ENCODE measurements at places on chromosomes 3 and 15. TPM values are rescaled to one million over a fixed set of nuclear protein-coding genes. Genes with fewer than 3 reads are reported as not detected.

DNA sequence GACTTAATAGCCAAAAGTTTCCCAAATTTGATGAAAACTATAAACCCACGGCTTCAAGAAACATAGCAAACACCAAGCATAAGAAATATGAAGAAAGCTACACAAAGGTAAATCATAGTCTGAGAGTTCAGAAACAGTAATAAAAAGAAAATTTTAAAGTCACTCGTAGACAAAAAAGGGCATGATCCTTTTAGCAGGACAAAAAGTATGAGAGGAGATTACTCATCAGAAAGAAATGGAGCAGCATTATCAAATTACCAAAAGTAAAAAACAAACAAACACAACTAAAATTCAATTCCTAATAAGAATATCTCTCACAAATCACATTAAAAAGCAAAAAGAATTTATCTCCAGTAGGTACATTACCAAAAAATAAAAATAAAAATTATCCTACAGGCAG lies 279.4 kb upstream of the UBE2E2 start:
- H3K27ac ChIP-seq, result no peak overlapping the region
- no peaks in the 10 kb centered on the region for H3K27me3 ChIP-seq
- DNase-seq, result no peak

DNA sequence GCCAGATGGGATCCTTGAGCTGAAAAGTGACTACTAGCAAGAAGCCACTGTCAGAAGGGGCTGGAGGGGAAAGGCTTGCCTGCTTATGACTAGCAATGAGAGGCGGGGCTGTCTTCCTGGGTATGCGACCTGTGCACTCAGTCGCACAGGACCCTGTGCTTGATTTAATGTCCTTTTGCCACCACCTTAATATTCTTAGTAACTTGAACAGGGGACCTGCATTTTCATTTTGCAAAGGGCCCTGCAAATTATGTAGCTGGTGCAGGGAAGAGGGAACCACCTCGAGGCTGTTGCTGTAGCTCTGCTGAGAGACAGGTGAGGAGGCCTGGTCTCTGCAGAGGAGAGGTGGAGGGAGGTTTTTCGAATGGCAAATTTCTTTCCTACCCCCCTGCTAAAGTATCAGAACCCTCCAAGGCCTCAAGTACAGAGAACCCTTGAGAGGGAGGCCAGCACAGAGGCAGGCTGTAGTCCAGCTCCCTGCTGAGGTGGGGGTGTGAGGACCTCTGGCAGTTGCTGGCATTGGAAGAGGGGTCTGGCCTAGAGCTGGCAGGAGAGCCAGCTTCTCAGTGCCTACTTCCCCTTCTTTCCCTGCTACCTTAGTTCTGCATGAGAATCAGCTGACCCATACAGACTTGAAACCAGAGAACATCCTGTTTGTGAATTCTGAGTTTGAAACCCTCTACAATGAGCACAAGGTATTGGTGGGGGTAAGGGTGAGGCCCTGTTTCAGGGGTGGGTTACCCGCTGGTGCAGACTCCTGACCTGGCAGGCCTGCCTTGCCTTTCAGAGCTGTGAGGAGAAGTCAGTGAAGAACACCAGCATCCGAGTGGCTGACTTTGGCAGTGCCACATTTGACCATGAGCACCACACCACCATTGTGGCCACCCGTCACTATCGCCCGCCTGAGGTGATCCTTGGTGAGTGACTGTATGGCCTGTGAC lies 11.4 kb downstream of the CLK3 start:
- no peaks in the 10 kb centered on the region for H3K27me3 ChIP-seq
- H3K4me1 ChIP-seq, result no peaks in the 10 kb centered on the region
- DNase-seq, result no peak
- peaks cover 12% of the 10 kb centered on the region for H3K36me3 ChIP-seq
- no peak overlapping the region for H3K4me3 ChIP-seq
- H3K27ac ChIP-seq, result no peak overlapping the region

DNA sequence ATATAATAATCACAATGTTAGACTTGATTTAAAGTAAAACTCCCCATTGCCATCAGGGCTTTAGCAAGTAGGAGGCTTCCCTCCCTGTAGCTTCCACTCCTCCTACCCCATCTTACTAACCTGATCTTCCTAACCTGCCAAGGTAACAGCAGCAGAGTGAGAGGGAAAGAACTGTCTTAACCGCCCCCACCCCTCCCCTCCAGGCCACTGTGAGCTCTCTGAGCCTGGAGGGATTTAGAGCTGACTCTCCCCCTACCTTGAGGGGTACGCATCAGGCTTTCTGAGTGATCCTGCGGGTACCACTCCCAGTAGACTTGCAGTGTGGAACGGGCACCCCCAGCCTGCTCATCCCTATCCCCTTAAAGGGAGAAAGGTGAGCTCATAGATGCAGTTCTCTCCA lies 11.4 kb upstream of the PRSS50 start:
- DNase-seq, result no peak
- no peaks in the 10 kb centered on the region for H3K36me3 ChIP-seq
- H3K27me3 ChIP-seq, result no peaks in the 10 kb centered on the region
- no peaks in the 10 kb centered on the region for H3K4me1 ChIP-seq
- H3K27ac ChIP-seq, result no peak overlapping the region

DNA sequence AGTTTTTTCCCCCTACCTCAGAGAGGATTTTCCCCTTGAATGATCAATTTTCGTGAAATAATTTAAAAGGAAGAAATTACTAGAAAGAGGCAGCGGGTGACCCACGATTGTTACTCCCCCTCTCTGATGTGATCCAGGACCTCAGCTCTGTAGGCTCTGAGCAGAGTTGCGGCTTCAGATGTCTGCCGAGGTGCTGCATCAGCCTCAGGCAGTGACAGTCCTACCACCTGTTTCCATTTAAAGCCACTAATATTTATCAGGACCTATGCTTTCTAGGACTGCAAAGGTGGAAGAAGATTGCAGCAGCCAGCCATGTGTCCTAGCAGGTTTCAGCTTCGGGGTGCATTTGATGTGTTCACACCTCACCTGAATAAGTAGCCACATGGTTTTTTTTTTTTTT lies 294.8 kb upstream of the C2CD4B start:
- no peak overlapping the region for H3K4me3 ChIP-seq
- no peak overlapping the region for H3K27ac ChIP-seq
- H3K36me3 ChIP-seq, result no peaks in the 10 kb centered on the region
- H3K27me3 ChIP-seq, result no peaks in the 10 kb centered on the region

DNA sequence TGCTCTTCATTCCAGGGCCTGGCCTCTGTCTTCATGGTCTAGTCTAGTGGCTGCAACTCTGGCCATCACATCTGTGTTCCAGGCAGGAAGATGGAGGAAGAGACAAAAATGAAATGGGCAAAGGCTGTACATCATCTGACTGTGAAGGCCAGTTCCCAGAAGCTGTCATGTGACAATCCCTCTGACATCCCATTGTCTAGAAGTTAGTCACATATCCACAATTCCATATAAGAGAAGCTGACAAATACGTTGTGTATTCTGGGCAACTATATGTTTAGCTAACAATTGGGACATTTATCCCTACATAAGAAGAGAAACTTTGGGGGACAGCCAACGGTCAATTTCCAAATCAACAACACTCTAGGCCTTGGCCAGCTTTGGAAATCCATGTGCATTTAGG lies 34.5 kb upstream of the C3orf70 start:
- DNase-seq, result no peak
- H3K4me1 ChIP-seq, result no peaks in the 10 kb centered on the region
- H3K27ac ChIP-seq, result no peak overlapping the region
- no peaks in the 10 kb centered on the region for H3K27me3 ChIP-seq

DNA sequence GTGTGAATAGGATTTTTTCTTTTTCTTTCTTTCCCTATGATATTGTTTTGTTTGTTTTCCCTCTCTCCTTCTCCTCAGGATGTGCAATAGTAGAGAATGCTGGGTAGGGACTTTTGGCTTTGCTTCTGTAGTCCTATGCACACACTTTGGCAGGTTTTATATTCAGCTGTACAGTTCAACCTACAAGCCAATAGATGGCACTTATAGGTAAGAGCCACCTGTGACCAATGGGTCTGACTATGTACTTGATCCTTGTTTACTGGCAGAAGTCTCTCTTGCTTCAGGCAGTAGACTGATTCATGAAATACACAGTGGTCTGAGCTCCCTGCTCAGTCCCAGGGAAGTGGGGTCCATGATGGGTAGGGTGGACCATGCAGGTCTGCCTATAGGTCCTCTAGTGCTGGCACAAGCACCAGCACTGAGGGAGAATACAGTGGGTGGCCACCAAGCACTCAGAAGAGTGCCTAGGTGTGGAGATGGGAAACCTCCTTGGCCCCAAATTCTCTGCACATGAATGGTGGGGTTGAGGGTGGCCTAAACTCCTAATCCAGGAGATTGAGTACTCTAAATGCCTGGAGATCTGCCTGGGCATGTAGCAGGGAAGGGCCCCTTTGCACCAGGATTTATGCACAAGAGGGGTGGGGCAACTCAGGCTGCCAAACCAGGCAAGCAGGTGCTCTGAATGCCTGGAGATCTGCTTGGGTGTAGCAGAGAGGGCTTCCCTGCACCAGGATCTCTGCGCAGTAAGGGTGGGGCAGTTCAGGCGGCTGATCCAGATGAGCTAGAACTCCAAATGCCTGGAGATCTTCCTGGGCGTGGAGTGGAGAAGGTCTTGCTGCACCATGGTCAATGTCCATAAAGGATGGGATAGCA lies 176.1 kb downstream of the DOCK3 start:
- DNase-seq, result no peak
- H3K36me3 ChIP-seq, result no peaks in the 10 kb centered on the region
- H3K27me3 ChIP-seq, result no peaks in the 10 kb centered on the region
- no peak overlapping the region for H3K27ac ChIP-seq
- no peak overlapping the region for H3K4me3 ChIP-seq

GRCh38 chr15:64426845-64427465 lies 33.4 kb upstream of the ZNF609 start:
- no peaks in the 10 kb centered on the region for H3K27me3 ChIP-seq
- DNase-seq, result peak; percentile 18
- H3K36me3 ChIP-seq, result no peaks in the 10 kb centered on the region
- no peak overlapping the region for H3K4me3 ChIP-seq
- H3K4me1 ChIP-seq, result peaks cover 5% of the 10 kb centered on the region

DNA sequence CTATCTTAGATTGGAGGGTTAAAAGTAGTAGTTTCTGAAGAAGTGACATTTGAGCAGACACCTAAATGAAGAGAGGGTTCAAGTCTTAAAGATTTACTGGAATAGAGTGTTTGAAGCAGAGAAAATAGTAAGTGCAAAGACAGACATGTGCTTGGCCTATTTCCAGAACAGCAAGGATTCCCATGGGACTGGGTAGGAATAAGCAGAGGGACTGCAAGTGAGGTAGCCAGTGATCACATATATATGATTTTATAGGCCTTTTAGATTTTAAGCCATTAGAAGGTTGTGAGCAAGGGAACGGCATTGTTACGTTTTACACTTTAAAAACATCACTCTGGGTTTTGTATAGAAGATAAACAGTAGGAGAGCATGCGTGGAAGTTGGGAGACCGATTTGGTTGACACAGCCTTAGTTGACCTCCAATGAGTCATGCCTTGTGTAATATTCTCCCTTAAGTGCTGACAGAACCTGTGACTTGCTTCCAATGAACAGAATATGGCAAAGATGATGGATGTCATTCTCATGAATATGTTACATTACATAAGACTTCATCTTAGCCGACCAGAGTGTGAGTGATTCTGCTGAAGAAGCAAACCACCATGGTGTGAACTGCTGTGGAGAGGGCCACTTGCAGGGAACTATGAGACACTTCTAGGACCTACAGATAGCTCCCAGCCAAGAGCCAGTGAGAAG lies 37.1 kb upstream of the SLC4A7 start:
- no peaks in the 10 kb centered on the region for H3K27me3 ChIP-seq
- no peak overlapping the region for H3K4me3 ChIP-seq
- DNase-seq, result no peak
- no peak overlapping the region for H3K27ac ChIP-seq
- H3K36me3 ChIP-seq, result no peaks in the 10 kb centered on the region

DNA sequence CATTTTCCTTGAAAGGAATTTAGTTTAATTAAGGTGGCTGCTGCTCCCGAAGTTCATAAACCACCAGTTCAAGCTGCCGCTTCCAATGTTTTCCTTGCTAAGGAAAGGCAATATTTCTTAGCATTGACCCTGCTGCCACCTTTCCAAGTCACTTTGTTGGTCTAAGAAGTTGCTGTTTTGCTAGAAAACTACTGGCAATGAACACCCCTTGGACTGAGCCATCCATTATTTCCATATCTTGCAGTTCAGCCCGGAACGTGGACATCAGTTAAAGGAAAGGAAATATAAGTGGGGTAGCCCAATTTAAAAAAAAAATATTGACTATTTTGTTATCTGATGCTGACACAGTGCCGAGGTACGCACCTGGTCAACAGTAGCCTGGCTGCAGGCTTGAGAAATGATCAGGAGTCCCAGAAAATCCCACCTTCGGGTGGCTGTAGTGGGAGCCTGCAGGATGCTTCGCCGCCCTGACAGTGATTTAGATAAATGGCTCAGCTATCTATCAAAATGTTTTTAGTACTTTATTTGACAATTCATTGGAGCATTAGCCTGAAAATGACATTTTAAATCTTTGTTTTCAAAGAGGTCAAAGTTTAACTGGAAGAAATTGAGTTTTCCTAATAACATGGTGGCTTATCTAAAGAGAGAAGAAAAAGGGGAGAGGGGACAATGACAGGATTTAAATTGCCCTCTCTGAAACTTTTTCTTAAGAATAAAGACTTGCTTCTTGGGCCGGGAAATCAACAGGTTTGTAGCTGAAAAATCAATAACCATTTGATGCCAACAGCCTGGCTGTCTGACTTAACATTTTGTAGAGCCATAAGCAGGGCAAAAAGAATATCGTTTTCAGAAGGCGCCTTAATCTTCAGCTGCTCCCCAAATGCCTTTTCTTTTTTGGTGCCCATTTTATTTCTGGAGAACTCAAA lies 1.6 kb downstream of the RARB start:
- H3K36me3 ChIP-seq, result no peaks in the 10 kb centered on the region
- H3K4me1 ChIP-seq, result peaks cover 58% of the 10 kb centered on the region
- DNase-seq, result peak; percentile 45

DNA sequence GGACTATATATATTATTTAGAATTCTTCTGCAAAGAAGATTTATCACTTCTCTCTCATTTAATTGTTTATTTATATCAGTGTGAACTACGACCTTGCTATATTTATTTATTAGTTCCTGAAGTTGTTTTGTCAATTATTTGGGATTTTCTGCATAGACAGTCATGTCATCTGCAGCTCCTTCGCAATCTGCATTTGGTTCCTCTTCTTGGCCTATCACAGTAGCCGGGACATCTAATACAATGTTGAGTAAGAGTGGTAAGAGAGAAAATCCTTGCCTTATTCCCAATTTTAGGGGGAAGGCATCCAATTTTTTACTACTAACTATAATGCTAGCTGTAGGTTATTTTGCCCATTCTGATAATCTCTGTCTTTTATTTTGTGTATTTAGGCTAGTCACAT lies 39.4 kb downstream of the FOXL2 start:
- H3K27me3 ChIP-seq, result no peaks in the 10 kb centered on the region
- H3K4me1 ChIP-seq, result no peaks in the 10 kb centered on the region
- no peaks in the 10 kb centered on the region for H3K36me3 ChIP-seq

GRCh38 chr3:102054543-102055080 lies 205.3 kb downstream of the NFKBIZ start:
- H3K4me1 ChIP-seq, result no peaks in the 10 kb centered on the region
- no peak overlapping the region for H3K4me3 ChIP-seq
- no peaks in the 10 kb centered on the region for H3K27me3 ChIP-seq

The FAM98B gene
- 47.2 TPM for total RNA-seq

The SPTSSB gene
- 51.6 TPM for total RNA-seq

The PEX5L gene
- not detected for total RNA-seq

The TLR9 gene
- total RNA-seq, result not detected

The XCR1 gene
- not detected for total RNA-seq

The GP9 gene
- not detected for total RNA-seq

The C3orf49 gene
- total RNA-seq, result not detected

The HHATL gene
- not detected for total RNA-seq

The KLHL6 gene
- total RNA-seq, result not detected

Data from Caco-2 (cell line).